ENCODE measurements at places on chromosomes 7 and 10.

GRCh38 chr10:103679096-103679790, 176.1 kb downstream of the SH3PXD2A start:
- DNase-seq, result no peak

DNA sequence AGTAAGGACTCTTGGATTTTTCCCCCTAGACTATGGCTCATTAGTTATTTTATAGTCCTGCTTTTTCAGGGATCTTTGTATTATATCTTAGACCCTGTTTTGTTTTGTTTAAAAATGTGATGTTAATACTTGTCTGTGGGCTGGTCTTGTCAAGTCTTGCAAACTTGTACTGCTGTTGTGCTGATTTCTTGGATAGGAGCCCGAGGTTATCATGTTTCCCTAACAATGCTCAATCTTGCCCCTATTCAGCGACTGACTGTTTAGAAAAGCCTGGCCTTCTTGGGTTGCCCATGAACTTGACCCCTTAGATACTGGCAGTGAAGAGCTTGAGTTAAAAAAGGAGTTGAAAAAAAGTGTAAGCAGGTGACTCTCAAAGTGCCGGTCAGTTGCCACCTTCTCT, 115.7 kb downstream of the KIAA1217 start:
- DNase-seq, result no peak

- DNase-seq, result no peak
Observed at GRCh38 chr10:10528563-10528910, 489.1 kb upstream of the CELF2 start.

DNA sequence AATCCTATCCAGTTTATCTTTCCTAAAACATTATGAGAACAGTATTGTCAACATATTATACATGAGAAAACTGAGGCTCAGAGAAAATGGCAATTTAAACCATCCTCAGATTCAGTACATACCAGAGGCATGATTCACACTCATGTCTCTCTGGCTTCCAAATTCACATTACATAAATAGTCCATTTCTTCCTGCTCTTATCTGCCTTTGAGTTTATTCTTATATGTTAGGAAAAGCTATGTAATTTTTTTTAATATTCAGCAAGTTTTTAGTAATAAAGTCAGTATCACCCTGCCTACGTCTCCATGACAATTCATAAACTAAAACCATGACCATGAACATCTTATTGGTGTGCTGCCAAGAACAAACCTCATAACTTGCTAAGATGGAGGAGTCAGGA, 1260.2 kb upstream of the SORCS1 start:
- DNase-seq, result peak; percentile 7

DNA sequence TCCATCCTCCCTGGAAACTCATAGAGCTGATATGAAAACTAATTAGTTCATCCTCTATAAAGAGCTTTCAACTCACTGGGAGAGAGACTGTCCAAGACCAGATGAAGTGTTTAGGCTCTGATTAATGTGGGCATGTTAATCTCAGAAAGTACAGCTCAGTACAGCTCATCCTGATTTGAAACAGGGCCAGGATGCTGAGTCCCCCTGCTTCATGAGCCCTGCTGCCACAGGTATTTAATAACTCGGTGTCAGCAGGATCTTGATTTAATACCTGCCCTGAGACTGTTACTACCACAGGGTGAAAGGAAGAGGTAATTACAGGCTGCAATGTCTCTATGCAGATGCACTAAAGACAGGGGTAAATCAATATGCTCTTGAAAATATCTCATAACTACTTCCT, 10.8 kb downstream of the LMOD2 start:
- no peak for DNase-seq

DNA sequence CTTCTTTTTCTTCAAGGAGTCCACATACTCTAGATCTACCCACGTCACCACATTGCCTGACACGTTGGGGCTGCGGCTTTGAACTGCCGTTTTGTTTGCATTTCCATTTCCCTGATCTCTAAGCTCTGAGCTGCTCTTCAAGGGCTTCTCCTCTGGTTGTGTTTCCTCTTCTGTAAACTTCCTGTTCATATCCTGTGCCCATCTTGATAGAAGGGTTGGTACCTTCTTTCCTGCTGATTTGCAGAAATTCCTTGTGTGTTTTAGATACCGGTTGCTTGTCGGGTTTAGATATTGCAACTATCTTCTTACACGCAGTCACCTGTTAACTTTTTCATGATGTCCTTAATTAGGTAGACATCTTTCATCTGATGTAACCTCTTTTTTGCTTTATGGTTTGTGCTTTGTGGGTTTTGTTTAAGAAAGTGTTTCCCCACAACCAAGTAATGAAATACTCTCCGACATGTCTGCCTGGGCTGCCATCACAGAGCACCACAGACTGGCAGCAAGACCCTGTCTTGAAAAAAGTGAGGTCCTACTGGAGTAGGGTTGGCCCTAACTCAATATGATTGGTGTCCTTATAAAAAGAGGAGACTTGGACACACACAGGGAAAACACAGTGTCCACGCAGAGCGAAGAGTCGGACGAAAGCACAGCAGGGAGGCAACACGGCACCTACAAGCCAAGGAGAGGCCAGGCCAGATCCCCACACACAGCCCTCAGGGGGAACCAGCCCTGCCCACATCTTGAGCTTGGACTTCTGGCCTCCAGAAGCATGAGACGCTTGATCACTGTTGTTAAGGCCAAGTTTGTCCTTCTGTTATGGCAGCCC, 99.1 kb upstream of the PDGFA start:
- no peak for DNase-seq

GRCh38 chr10:126127481-126128029, 231.2 kb downstream of the FANK1 start:
- DNase-seq, result no peak

GRCh38 chr10:48958598-48959190, 19.1 kb upstream of the LRRC18 start:
- no peak for DNase-seq

DNA sequence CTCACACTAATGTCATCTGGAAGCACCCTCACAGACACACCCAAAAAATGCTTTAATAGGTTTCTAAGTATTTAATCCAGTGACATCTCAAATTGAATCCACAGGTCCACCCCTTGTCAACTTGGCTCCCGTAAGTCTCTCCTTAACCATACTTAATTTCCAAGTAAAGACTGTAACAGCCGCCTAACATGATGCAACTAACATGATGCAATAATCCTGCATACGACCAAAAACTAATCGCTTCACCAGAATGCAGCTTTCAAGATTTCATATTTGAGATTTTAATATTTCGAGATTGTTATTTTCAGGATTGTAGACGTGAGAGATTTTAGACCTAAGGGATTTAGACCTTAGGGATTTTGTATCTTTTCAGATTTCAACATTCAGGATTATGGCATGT, 3.7 kb upstream of the HDAC9 start:
- no peak for DNase-seq

- DNase-seq, result no peak
Observed at GRCh38 chr7:71591876-71592275, 459.9 kb downstream of the GALNT17 start.

GRCh38 chr7:19920166-19920565, 146.7 kb upstream of the TMEM196 start:
- DNase-seq, result no peak

GRCh38 chr10:15169555-15170401, 1.3 kb upstream of the NMT2 start:
- DNase-seq, result no peak

GRCh38 chr10:90930070-90930837, 9.4 kb upstream of the ANKRD1 start:
- peak; percentile 64 for DNase-seq

GRCh38 chr7:2567679-2568278, 9.0 kb downstream of the IQCE start:
- no peak for DNase-seq

GRCh38 chr10:119351189-119351588, 143.8 kb downstream of the GRK5 start:
- DNase-seq, result no peak

DNA sequence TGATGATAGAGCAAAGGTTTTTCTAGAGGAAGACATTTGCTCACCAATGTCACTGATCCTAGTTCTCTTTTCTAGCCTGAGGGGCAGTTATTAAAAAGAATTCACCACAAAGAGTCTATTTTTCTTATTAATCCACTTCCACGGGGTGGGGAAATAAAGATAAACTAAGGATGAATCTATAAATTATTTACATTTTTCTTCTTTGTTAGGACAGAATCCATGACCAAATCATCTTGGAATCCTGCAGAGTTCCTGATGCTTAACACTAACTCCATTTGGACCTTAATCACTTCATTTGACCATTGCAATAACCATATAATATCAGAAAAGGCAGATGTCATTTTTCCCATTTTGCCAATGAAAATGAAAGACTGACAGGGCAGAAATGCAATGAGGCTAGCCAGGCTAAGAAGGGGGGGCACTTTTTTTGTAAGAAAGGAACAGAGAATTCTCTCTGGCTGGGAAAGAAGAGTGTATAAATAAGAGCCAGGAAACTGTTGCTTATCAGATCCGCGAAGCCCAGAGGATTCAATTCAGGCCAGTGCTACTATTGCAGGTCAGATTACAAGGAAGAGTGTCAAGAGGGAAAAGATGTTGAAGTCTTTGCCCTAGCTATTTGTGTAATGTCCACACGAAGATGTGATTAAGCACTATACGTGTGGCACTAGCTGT, 433.2 kb downstream of the TNS3 start:
- no peak for DNase-seq

DNA sequence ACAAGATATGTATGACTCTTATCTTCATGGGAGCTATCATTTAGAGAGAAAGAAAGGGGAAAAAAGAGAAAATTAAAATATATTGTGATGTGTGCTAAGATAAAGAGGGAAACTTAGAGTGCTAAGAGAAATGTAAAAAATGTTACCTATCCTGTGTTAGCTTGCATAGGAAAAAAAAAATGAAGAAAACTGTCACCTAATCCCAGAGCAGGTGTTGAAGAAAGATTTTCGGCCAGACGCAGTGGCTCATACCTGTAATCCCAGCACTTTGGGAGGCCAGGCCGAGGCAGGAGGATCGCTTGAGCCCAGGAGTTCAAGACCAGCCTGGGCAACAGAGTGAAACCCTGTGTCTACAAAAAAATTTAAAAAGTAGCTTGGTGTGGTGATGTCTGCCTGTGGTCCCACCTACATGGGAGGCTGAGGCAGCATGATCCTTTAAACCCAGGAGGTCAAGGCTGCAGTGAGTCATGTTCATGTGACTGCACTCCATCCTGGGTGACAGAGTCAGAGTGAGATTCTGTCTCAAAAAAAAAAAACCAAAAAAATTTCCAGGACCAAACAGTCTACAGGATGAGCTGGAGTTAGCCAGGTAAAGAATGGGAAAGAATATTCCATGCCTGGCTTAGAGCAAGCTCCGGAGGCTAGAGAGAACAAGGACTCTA, 2.4 kb upstream of the MKLN1 start:
- DNase-seq, result no peak

- DNase-seq, result no peak
Observed at GRCh38 chr7:44977304-44977958, 1.4 kb downstream of the MYO1G start.

Data from stromal cell of bone marrow (primary cell).